GDM1 (cell line): ENCODE measurements at places on chromosomes 7 and 10.

DNA sequence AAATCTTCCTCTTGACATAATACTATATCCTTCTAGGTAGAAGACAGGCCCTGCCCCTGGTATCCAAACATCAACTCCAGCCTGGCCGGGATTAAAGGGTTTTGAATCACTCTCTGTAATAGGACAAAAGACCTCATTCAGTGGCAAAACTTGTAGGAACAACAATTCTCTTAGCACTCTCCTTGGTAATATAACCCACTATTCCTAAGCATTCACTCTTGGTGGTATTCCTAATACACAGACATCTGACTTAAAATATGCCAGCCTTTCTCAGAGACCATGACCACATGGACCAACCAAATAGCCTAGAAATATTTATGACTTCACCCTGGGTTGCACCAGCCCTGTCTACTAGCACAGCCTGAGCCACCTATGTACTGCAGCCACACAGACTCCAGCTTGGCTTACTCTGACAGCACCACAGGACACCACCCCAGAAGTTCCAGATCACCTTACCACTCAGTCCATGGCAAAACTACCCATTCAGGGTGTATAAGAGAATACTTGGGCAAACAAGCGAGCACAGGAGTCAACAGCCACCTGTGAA lies 244.9 kb upstream of the NEBL start:
- no peak for DNase-seq

GRCh38 chr7:138502023-138502767 lies 42.1 kb downstream of the TRIM24 start:
- no peak for DNase-seq

DNA sequence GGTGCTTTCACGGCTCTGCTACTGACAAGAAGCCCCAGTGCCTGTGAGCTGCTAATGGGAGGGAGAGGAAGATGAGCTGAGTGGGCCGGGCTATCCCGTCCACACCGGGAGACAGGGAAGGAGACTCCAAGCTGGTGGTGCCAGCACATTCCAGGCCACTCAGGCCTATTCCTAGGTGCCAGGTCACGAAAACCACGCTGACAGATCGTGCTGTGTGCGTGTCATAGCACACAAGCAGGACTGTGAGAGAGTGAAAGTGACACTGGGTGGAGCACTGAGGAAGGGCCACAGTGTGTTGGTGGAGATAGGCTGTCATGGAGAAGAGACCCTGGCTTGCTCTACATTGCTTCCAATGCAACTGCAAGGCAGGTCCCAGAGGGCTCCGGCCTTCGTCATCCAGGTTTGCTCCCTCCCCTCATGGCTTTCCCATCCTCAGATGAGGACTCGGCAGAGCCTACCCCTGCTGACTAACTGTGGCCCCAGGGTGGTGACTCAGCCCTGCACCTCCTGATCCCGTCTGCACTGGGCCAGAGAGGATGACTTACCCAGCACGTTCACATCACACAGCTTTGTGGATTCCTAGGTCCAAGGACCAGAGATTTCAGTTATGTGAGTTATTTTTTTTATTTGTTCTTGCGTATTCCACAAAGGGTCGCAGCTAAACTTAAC lies 167.3 kb downstream of the EGFR start:
- no peak for DNase-seq

- DNase-seq: no peak
Measured at GRCh38 chr7:5557920-5558401, 134.3 kb upstream of the TNRC18 start.

GRCh38 chr10:17435953-17436352 lies 18.4 kb downstream of the ST8SIA6 start:
- DNase-seq: no peak

GRCh38 chr7:95491634-95492314 lies 6.0 kb downstream of the ASB4 start:
- no peak for DNase-seq

- no peak for DNase-seq
Measured at GRCh38 chr7:121109145-121109544, 120.6 kb downstream of the CPED1 start.

- no peak for DNase-seq
Measured at GRCh38 chr10:331186-331585, 195.9 kb downstream of the ZMYND11 start.

DNA sequence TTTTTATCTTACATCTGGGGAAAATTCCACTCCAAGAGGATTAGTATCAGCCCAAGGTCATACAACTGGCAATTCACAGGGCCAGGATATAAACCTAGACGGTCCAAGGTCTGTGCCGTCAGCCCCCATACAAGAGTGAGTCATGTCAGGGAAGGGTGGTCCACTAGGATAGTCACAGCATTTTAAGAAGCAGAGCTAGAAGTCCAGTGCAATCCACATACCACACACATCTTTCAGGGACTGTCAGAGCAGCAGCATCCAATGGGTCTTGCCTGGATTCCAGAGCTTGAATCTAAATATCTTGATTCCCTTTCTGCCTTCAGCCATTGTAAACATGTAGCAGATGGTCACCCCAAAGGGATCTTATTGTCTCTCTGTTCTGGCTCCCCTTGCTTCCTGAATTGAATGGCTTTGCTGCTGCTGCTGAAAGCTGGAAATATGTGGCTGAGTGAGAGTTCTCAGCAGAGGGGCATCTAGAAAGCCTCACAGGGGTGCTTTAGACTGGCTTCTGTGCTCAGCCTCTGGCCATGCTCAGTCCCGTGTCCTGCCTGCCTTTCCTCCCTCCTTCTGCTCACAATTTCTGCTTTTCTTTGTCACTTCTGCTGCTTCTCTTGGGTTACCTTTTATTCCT lies 9.9 kb upstream of the OR6V1 start:
- DNase-seq: no peak

GRCh38 chr7:14398526-14398925 lies 409.1 kb upstream of the ETV1 start:
- DNase-seq: no peak

DNA sequence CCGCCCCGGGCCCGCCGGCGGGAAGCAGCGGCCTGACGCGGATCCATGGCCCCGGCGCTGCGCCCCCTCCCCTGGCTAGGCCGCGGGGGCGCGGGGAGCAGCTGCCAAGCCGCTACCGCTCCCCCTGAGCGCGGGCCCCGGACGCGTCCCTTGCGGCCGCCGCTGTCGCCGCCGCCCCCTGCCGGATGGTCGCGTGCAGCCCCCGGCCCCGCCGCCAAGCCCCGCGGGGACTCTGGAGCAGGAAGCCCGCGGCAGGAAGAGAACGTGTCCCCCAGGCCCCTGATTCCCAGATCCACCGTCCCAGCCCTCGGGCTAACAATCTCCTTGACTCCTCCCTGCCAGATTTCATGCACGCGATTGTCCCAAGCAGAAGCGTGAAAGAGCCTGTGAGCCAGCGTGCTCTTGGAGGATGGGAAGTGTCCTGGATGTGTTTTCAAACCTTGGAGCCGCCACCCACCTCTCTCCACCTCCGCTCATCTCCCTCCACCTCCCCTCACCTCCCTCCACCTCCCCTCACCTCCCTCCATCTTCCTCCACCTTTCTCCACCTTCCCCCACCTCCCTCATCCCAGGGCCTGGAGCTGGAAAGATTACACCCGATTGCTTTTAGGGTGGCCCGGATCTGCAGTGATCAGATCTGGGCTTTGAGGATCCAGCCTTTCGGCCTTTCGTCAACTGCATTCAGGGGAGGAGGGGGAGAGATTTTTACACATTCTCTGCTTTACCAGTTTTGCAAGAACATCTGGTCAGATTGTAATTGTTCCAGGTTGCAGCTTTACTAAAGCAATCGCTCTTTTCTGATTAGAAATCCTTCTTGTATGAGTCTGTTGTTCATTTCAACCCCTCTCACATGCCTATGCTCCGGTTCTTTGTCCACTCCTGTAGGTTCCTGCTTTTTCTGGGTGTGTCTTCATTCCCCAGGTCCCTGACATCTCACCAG lies 570 bp upstream of the PRTFDC1 start:
- DNase-seq: no peak
